ENCODE measurements at places on chromosomes 4 and X.

GRCh38 chr4:168522829-168523489, 26.1 kb downstream of the PALLD start:
- DNase-seq: no peak

DNA sequence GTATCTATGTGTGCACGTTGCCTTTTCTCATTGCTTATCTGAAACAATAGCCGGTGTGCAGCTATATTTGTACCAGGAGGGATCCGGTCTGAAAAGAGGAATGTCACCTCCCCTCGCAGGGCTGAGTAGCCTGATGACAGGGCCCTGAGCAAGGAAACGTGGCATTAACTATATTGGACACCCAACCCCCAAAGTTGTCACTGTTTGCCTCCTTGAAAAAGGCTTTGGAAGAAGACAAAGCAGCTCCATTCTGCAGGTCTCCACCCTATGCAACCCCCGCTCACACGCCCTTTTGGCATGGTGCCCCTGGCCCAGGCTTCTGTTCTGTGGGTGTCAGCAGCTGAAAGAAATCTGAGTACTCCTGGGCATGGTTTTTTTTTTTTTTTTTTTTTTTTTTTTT, 8.2 kb downstream of the PRRG3 start:
- no peak for DNase-seq

DNA sequence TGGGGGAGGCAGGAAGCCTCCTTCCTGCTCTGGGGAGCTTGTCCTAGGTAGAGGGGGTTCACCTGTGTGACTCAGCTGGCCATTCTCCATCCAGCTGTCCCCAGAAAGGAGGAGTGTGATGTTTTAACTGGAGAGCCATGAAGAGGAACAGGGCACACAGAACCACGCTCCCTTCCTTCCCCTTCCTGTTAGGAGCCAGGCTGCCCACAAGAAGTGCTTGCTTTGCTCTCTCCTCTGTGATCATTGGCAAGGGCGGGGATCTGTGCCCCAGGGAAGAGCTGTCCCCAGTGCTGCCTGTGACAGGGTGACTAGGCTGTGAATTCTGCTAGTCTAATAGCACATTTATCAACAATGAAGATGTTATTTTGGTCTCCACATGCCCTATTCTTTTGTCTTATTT, 169.6 kb upstream of the GATB start:
- no peak for DNase-seq

GRCh38 chrX:132406106-132406505, 82.7 kb downstream of the MBNL3 start:
- no peak for DNase-seq

All from hematopoietic multipotent progenitor cell treated with erythropoietin and hydrocortisone succinate and interleukin-3 and kit ligand, for 6 days (in vitro differentiated cells).